Fibroblast of upper back skin (primary cell): ENCODE measurements at places on chromosomes 1 and 21.

GRCh38 chr1:200359610-200360163 lies 50.1 kb downstream of the ZNF281 start:
- DNase-seq, result peak; percentile 73

- peak; percentile 20 for DNase-seq
Measured at GRCh38 chr1:56910441-56910985, 55.3 kb downstream of the C8B start.

DNA sequence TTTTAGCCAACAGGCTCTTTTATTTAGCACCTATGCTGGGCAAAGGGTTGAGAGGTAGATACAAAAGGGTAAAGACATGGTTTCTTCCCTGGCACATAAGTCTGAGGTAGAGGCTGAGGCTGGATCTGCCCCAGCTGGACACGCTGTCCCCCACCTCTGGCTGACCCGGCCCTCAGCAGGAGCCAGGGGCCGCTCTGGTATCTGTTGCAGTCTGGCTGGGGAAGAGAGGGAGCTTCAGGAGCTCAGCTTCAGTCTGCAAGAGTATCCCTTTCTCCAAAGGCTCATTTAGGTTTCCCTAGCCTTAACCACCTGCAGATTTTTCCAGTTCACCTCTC lies 14.2 kb downstream of the BLACAT1 start:
- no peak for DNase-seq

GRCh38 chr1:26555550-26555981 lies 26.0 kb downstream of the RPS6KA1 start:
- DNase-seq, result no peak

- DNase-seq, result no peak
Measured at GRCh38 chr1:44591381-44591780, 82.9 kb downstream of the TMEM53 start.

- DNase-seq, result no peak
Measured at GRCh38 chr1:42886800-42887199, 40.4 kb downstream of the ZNF691 start.

- DNase-seq, result no peak
Measured at GRCh38 chr1:210978974-210979354, 155.0 kb downstream of the KCNH1 start.

- peak; percentile 28 for DNase-seq
Measured at GRCh38 chr1:87243573-87243972, 85.1 kb upstream of the LMO4 start.

GRCh38 chr1:43383449-43383848 lies 6.2 kb downstream of the MED8 start:
- no peak for DNase-seq

GRCh38 chr21:37396855-37397254 lies 30.3 kb downstream of the DYRK1A start:
- no peak for DNase-seq

DNA sequence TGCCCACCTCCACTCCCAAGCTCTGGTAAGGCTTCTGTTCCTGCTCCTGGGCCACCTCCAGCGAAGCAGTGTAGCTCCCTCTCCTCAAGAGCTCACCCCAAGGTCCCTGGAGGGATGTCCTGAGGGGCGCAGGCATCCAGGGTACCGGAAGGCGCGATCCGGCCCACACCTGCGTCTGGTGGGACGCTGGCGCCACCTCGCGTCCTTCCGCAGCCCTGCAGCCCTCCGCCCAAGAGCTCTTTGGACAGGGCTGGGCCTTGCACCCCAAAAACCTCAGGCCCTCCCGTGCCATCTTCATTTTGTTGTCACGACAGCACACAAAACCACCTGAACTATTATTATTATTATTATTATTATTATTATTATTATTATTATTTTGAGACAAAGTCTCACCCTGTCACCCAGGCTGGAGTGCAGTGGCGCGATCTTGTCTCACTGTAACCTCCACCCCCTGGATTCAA lies 49.2 kb upstream of the PAX7 start:
- no peak for DNase-seq

- peak; percentile 44 for DNase-seq
Measured at GRCh38 chr1:200837931-200838571, 34.7 kb upstream of the GPR25 start.

DNA sequence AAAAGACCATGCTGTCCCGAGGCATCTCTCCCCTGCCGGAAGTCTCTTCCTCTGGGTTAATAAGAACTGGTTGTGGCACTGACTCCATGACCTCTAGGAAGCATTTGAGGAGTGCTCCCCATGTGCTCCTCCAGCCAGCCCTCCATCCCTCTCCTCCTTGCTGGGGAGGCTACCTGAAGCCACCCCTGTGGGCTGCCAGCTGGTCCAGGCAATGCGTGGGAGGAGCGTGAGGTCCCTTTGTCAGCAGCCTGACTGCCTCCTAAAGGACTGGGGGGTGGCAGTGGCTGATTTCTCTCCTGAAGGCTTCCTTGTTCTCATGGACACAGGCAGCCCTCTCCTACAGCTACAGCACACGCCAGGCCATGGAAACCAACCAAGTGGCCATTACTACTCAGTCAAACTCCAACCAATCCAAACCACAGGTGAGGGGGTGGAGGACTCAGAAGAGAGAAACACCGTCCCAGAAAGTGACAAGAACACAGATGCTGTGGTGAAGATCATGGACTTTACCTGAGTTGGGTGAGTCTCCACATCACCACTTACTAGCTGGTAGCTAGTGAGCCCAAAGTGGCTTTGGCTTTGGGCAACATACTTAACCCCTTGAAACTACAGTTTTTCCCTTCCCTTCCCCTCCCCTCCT lies 35.2 kb downstream of the NENF start:
- no peak for DNase-seq

- no peak for DNase-seq
Measured at GRCh38 chr21:38228537-38228936, 28.3 kb upstream of the KCNJ15 start.
